ENCODE measurements at places on chromosomes 6 and 20.

- no peak for DNase-seq
These were observed 45.7 kb upstream of the IRF4 start for GRCh38 chr6:345747-346385.

DNA sequence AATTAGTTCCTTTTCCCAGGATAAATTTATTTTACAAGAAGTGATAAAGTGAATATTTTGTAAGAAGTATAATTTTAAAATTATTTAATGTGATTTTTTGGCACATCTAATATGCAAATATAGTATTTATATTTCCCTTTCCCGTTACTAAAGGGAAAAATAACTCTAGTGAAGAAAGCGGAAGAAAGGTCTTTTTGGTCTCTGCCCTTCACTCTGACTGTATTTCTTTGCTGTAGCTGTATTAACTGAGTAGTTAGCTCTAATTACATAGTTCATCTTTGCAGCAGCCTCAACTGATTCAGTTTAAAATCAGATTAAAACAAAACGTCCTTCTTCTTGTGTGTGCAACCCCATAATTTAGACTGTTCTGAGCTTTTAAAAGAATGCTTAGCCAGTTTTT lies 57.4 kb upstream of the RNF144B start:
- DNase-seq, result no peak

DNA sequence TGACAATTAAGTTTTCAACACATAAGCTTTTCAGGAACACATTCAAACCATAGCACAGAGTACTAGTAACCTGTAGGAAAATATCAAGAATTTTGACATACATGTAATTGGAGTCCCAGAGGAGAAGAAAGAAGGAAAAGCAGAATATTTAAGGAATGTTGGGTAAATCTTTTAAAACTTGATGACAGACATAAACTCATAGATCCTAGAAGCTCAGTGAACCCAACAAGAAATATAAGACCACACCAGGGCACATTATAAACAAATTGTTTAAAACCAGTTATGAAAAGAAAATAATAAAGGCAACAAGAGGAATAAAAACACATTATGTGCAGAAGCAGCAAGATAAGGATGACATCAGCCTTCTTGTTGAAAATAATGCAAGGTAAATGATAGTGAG lies 151.5 kb upstream of the ATXN1 start:
- DNase-seq, result no peak

GRCh38 chr6:41176189-41176588 lies 13.3 kb upstream of the TREM2 start:
- no peak for DNase-seq

- DNase-seq, result no peak
These were observed 241.6 kb upstream of the BTBD3 start for GRCh38 chr20:11675920-11676629.

- DNase-seq, result no peak
These were observed 109.3 kb downstream of the IPCEF1 start for GRCh38 chr6:154247119-154247861.

DNA sequence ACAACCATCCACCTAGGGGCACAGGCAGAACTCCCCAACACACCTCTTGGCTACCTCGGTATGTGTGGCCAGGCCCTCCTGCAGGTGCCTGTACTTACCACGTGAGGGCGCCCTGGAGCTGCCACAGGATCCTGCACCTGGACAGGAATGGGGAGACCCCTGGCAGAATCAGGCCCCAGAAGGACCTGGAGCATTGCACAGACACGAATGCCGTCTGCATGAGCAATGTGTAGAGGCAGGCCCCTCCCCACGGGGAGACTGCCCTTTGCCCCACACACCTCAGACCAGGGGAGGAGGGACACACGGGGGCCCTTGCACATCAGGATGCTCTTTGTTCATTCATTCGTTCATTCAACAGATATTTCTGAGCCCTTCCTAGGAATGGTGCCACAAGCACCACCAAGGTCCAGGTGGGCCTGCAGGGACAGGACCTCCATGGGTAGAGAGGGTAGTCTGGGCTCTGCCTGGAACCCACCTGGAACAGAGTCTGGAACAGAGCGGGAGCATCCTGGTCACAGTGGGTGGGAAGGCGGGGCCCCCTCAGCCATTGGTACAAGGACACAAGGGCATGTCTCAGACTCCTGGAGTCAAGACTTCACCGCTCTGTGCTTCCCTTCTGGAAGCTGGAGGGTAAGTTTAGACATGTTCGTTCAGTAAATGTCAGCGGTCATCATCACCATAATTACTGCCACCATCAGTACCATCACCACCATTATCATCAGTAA lies 32.3 kb downstream of the YTHDF1 start:
- peak; percentile 26 for DNase-seq

DNA sequence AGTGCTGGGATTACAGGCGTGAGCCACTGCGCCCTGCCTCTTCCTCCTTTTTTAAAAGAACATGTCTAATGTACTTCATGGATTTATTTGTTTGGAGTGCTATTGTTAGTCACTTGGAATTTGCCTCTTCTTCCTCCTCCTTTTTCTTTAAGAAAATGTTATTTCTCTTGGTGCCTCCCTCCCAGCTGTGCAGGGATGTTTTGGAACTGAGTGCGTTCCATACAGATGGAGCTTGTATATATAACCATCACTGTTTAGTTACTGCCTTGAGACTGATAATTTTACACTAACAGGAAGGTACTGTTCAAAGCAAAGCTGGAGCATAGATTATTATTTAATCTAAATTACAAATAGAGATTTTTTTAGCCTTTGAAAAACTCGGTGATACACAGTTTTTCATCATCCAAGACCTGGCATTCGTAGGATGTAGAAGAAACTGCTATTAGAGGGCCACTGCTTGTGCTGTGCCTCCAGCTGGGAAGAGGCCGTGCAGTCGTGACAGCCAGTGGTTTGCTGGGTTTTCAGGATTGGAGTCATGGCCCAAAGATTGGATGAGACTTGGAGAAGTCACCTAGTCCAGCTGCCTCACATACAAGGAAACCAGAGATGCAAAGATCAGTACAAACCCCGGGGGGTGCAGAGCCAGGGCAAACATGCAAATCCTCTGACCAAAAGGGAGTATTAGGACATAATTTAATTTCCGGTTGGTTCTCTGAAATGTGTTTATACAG lies 123.1 kb downstream of the PLEKHG1 start:
- no peak for DNase-seq

- no peak for DNase-seq
These were observed 5.6 kb downstream of the BIRC7 start for GRCh38 chr20:63241272-63241671.

GRCh38 chr6:52570291-52570700 lies 6.6 kb downstream of the TRAM2 start:
- DNase-seq, result no peak

GRCh38 chr6:166057431-166057830 lies 110.2 kb downstream of the TBXT start:
- no peak for DNase-seq

DNA sequence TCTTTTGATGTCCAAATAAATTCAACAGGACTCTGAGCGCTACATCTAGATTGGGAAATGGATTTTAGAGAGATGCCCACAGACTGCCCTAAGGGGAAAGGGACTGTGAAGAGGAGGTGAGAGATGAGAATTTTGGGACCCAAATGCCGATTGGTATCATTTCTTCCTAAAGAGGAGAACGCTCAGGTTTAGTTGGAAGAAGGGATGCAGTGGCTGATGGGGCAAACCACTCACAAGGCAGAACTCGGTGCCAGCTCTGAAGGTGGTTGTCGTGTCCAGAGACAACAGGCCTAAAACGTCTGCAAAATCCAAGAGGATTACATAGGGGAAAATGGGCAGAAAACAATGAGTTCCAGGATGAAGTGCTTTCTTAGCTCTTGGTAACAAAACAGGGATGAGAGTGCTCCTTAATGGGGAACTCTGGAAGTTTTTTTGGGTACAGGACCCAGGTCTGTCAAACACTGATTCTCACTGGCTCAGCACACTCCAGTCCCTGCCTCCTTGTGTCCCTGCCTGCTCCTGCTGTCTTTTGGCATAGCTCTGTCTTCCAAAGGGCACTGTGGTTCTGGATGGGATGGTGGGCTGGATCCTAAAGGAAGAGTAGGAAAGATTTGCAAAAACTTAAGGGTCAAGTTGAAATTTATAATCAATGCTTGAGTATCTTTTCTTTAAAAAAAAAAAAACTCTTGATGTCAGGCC lies 29.0 kb downstream of the NEDD9 start:
- no peak for DNase-seq

DNA sequence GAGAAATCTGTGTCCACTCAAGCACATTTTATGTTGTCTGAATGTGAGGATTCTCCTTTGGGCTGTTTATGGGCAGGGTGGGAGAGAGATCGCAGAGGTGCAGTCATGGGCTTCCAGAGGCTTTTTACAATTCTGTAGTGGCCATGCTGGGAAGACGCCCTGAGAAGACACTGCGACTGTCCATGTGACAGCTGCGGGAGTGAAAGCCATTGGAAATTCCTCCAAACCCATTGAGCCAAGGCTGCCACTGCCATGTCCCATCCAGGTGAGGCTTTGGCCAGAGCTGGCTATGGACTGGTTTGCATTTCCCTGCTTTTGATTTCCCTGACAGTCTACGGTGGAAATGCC lies 216.9 kb upstream of the ECI2 start:
- DNase-seq, result no peak

DNA sequence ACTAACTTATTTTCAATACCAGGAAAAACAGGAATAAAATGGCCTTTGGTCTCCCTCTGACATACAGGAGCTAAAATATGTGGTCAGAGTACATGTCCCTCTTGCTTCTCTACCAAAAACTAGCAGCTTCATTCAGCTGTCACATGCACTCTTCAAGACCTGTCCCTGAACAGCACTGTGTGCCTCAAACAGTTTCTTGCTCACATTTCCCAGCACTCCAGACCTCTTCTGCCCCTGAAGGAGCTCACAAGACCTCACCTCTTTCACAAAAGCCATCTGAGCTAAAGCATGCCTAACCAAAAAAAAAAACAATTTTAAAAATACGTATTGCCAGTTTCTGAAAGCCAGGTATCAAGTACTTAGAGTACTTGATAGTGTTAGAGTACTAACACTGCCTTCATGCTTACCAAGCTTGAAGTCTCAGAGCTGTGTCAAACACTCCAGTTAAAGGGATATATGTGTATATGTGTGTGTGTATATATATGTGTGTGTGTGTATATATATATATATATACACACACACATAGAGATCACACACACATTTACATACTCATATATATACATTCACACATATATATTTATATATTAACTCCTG lies 148.3 kb upstream of the POU3F2 start:
- DNase-seq, result no peak

- DNase-seq, result no peak
These were observed 8.3 kb downstream of the HSPA12B start for GRCh38 chr20:3740615-3741301.

DNA sequence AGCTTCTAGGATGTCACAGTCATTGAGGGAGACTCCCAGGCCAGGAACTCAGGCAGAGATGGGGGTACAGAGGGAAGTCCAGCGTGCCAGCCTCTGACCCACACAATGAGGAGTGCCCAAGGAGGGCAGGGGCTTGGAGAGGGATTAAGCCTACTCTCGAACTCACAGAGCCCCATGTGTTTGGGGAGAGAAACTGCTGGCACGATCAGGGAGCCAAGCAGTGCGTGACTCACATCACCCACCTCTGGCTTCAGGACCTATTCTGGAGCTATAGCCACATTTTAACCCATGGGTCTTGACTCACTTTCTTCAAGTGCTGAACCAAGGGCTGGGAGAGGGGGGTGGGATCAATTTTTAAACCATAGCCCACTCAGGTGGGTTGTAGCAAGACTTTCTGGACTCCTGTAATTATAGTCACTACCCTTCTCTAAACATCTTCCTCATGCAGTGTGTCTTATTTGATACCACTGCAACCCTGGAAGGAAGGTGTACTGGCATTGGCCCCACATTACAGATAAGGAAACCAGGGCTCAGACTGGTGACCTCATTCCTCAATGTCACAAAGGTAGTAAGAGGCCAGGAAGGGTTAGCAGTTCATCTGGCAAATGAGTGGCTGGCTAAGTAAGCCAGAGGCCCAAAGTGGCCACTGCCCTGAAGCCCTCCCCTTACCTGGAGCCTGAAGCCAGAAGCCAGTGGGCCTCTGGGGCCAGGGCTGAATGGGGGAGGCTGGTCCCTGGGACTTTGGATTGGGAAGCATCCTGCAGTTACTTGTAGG lies 12.0 kb downstream of the FOXP4 start:
- DNase-seq, result no peak

- DNase-seq, result no peak
These were observed 39.3 kb upstream of the IL20RA start for GRCh38 chr6:137084090-137084489.

- DNase-seq, result no peak
These were observed 439.9 kb upstream of the RNF217 start for GRCh38 chr6:124522335-124522734.

DNA sequence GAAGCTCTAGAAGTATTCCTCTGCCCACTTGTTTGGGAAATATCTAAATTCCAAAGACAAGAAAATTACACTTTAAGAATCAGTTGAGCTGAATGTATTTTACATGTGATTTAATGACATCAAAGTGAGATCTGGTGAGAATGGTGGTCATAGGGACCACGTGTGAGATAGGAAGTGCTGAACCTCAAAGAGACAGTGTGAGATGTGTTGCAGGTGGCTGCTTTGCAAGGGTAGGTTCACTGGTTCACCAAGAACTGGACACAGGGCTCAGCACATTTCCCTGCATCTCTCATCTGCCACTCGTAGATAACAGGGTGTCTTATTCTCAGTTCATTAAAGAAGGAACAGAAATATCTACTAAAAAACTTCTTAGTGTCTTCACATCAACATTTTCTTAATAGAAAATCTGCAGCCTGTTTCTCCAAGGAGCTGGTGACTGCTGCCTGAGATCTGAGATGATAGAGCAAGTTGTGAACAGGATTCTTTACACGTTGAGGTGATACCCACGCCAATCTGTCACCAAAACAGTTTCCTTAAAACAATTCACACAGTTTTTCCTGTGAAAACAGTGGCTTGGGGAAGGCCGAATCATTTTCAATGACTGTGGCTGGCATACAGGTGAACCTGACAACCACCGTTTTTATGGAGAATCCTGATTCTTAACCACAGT lies 7.2 kb downstream of the CCR6 start:
- DNase-seq, result no peak

DNA sequence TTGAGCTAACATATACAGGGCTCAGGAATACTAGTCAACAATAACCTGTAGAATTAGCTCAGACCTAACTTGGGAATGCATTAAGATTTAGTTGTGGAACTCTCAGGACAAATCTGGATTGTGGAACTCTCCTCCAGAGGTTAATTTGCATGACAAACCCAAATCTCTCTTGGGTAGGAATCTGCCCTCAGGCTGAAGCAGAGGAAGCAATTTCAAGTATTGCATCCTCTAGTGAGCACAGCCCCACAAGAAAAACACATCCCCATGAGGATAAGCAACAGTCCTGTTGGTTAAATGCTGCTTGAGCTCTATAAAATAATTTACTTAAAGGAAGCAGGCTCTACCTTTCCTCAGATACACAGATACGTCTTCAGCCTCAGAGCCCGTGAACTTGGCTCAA lies 170.9 kb upstream of the STXBP5 start:
- no peak for DNase-seq

DNA sequence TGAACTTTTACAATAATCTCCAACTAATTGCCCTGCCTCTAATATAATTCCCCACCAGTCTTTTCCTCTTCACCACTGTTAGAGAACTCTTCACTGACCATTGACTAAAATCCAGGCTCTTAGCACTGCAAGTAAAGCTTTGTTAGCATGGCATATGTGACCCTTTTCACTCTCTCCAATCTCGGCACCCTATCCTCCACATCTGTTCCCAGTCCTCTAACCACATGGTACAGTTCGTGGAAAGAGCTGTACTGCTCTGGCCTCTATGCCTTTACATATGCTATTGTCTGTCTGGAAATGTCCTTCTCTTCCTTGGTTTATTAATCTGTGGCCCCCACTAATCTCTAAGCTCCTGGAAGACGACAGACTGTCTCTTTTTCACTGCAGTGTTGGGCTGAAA lies 63.0 kb upstream of the EIF2S2 start:
- no peak for DNase-seq

GRCh38 chr6:128242765-128243403 lies 277.5 kb downstream of the PTPRK start:
- DNase-seq, result no peak

All from T-helper 1 cell (primary cell).